ENCODE measurements at places on chromosomes 5 and 9.

DNA sequence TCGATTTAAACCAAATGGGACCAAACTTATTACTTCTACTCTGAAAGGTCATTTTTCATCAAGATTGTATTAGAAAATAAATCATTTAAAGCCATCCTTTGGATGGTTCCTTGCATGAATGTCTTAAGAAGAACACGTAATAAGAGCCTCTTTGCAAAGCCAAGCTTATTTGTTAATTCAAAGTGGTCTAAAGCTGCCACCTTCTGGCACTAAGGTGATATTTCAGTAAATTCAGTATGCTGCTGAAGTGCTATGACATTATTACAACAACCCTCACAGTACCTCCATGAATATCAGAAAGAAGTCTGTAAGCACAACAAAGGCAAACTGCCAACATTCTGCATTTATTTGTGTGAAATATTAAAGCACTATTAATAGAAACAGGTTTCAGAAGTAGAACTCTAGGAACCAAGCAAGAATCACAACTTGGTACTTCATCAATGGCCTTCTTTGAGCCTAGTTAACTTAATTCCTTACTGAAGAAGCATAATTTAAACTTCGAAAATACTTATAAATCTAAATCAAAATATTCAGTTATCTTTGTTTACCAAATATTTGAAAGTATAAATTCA lies 53.1 kb upstream of the TYRP1 start:
- peak; percentile 55 for DNase-seq

DNA sequence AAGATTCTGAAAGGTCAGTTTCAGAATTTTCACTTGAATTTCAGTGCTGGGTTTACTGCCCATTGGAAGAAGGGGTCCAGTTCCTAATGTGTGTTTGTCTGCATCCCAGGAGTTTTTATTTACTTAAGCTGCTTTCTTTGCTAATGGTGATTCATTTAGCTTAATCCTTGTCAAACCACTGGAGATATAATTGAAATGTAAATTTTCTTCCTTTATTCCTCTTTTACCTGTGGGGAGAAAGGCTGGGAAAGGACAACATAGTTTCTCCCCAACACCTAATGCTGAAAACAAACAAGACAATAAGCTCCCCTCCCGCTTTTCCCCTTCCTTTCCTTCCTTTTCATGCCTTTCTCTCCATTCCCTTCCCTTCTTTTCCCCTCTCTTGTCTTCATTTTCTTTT lies 185.8 kb downstream of the KCTD16 start:
- DNase-seq, result no peak

- peak; percentile 11 for DNase-seq
Observed at GRCh38 chr5:7714119-7714518, 136.8 kb downstream of the CFAP90 start.

DNA sequence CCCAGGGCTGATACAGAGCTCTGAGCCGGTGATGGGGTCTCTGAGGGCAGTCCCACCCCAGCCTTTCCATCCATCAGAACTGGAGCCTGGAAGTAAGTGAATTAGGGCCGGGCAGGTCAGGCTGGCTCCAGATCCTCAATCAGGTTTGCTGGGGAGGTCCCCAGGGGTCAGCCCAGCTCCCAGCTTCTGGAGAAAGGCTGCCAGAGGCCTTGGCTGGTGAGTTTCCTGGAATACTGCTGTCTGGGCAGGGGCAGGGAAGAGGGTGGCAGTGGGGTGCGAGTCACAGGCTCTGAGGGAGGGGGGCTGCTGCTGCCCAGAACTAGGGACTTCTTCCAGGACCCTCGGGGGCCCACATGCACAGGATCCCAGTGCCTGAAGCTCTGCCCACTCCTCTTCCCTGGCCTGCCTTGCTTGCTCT lies 200.6 kb upstream of the MVB12B start:
- no peak for DNase-seq

DNA sequence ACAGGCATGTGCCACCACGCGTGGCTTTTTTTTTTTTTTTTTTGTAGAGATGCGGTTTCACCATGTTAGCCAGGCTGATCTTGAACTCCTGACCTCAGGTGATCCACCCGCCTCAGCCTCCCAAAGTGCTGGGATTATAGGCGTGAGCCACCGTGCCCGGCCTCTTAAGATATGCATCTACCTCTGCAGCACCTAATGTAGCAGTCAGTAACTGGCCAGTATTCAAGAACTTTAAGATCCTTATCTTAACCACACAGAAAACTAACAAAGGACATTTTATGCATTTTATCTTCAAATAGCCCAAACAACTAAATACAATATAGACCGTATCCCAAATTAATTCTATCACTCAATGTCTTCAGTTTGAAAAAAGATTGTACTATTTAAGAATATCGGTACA lies 618.7 kb downstream of the TLE1 start:
- no peak for DNase-seq
